Common myeloid progenitor, CD34-positive (primary cell): ENCODE measurements at places on chromosomes 4 and X.

DNA sequence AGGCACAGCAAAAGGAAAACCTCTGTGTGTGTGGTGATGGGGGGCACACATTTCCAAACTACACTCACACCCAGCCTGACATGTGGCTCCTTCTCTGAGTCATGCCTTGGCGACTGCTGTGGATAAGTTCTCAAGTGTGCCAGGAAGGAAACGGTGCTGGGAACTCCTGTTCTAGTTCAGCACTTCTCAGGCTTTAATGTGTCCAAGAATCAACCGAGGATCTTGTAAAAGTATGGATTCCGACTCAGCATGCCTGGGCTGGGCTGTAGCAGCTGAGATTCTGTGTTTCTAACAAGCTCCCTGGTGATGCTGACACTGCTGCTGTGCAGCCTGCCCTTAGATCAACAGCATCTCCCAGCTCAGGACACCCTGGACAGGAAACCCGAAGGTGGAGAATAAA, 20.2 kb downstream of the CLNK start:
- DNase-seq = peak; percentile 61

DNA sequence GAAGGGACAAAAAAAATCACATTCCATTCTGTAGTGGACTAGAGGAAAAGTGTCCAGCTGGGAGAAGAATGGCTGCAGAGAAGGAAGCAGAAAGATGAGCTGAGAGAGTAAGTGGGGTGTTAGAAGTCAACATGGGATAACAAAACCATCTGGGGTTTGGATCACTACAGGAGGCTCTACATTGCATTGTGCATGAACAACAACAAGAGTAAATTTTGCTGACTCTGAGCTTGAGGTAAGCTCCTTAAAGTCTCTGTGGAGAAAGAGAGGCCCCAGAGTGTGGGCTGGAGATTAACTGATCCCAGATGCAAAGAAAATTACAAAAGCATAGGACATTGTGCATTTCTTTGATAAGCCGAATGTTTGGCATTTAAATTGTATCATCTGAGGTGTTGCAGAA, 128.9 kb downstream of the UGT8 start:
- DNase-seq = no peak

DNA sequence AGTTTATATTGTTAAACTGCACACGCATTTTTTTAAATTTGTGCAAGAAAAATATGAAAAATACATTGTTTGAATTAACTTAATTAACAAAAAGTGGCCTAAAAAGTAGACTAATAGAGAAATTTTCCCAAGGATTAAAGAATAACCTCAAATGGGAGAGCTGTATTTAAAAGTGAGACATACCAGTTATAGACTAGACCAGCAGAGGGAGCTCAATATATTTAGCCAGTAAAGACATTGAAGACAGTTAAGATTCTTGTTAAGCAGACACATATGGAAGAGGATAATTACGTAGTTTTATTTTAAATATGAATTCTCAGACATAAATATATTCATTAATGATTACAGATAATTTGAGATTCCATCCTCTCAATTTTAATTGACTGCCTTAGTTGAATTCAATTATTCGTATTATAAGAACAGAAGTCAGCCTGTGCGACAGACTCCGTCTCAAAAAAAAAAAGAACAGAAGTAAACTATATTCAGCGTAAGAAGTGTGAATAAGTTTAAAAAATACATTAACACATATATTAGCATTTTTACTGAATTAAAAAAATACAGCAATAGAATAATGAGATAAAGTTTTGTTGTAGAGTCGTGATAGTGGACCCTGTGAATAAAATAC, 64.8 kb downstream of the GLRA3 start:
- peak; percentile 67 for DNase-seq

DNA sequence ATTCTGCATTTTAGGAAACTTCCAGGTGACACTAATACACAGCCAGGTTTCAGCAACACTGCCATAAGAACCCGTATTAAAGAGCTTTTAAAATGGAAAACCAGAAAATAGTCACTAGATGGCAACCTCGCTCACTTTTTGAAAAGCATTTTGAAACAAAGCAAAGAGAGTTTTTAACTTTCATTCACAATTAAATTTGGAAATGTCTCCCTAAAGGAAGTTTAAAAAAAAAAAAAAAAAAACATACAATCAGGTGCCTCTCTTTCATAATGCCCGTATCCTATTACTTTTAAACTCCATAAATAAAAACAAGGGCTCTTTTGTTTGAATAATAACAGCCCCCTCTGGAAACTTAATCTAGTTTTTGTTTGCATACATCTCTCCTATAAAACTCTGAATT, 20.3 kb downstream of the MEPE start:
- DNase-seq = peak; percentile 76

GRCh38 chrX:140762061-140762460, 52.5 kb downstream of the LINC00632 start:
- DNase-seq = peak; percentile 77

GRCh38 chr4:26181616-26182015, 139.2 kb upstream of the RBPJ start:
- no peak for DNase-seq

DNA sequence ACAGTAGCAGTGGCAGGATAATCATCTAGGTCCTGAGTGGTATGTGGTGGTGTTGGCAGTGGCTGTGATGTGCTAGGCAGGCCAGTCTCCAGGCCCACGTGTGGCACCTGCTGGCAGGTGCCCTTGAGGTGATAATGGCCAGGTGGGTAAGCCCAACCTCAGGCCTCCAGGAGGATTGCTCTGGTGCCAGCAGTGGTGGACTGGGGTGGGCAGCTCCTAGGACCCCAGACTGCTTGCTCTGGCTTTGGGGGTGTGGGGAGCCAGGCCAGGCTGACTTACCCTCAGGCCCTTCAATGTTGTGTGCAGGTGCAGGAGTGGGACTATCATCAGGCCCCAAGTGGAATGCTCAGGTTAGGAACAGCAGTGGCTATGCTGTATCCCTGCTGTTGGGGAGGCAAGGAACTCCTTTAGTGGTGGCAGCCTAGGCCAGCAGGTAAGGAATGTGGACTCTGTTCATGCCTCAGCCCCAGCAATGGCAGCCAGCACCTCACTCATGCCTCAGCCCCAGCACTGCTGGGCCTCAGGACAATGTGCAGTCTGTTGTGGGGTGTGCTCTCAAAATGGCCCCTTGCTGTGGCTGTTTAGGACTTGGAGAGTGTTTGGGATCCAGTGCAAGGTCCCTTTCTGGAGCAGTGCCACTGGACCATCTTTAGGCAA, 24.3 kb downstream of the SERPINA7 start:
- no peak for DNase-seq

DNA sequence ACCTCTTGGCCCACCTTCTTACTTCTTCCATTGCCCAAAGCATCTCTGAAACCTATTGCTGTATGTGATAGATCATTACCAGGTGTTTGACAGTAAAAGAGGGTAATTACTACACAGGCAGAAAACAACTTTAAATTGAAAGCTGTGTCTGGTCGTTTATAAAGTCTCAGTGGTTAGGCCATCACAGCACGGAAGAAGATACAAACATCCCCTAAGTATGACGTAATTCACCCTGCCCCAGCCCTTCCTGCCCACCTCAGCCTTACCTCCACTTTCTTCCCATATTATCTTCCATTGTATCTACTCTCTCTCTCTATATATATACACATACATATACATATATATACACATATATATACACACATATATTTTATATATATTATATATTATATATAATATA, 805.8 kb upstream of the PABPC4L start:
- no peak for DNase-seq

GRCh38 chr4:149521611-149522425, 293.8 kb downstream of the IQCM start:
- DNase-seq = no peak

DNA sequence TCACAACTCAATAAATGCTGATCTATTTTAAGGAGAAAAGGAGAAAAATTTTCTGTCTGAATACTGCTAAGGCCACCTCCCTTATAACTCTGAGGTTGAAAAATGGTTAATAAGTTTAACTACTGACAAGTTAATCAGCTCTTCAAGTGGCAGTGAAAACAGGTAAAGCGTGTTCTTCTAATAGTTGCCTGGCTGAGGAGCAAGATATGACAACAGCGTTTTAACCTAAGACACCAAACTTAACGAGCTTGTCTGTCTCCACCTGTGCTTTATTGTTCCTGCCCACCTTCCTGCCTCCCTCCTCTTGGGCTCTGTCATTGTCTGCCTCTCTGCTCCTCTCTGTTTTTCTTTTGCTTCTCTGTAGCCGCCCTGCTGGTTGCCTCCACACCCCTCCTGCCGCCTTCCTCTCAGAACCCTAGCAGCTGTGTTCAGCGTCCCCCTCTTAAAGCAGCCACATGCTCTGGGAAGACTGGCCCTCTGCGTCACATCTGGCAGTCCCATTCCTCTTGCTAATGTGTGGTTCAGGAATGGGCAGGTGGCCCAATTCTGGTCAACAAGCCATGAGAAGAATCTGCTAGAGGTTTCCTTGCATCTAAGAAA, 4.3 kb upstream of the TSPAN5 start:
- no peak for DNase-seq

- peak; percentile 24 for DNase-seq
Observed at GRCh38 chrX:109672239-109672638, 47.3 kb upstream of the KCNE5 start.

DNA sequence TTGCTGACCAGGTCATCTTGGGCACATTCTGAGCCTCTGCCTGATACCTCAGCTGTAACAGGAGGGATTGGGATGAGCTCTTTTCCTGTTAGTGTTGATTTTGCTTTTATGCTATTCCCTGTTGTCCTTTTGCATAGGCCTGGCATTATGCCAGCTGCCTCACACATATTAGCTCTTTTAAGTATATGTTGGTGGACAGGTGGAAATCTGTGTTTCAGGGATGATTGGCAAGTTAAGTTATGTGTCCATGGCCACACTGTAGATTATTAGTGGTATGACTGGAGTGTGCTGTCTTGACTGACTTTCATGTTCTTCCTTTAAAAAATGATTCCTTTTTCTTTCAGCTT, 28.9 kb downstream of the NSD2 start:
- no peak for DNase-seq

- no peak for DNase-seq
Observed at GRCh38 chr4:30802622-30803323, 82.6 kb downstream of the PCDH7 start.

DNA sequence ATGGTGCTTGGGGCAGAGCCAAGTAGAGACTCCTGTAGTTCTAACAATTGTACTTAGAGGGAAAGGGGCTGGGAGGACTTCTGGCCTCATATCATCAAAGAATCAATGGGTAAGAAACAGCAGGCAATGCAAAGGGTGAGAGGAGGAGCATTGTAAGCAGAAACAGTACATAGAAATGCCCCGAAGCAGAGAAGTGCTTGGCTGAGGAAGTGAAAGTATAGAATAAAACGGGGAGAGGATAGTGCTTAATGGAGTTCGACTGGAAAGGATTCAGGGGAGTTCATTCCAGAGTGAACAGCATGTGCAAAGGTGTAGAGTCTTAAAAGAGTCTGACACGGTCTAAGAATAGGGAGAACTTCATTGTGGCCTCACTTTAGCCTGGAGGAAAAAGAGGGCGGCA, 103.0 kb downstream of the SYNPO2 start:
- no peak for DNase-seq

GRCh38 chrX:119231936-119232445, 4.1 kb upstream of the PGRMC1 start:
- DNase-seq = no peak

DNA sequence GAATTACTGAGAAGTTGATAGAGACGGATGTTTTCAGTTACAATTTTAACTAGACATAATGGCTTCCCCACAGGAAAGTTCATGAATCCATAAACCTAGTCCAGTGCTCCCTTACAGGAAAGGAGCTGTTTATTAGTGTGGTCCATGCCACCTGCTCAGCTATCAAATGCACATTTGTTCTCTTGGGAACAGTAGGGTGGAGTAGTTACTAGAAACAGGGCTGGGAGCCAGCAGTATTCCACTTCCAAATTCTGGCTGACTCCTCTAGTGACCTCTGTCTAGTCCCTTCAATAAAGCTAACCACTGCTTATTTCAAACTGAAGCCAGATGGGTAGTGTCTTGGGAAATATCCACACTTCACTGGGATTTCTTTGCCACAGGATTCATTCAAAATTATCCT, 88.4 kb upstream of the TLL1 start:
- DNase-seq = no peak

DNA sequence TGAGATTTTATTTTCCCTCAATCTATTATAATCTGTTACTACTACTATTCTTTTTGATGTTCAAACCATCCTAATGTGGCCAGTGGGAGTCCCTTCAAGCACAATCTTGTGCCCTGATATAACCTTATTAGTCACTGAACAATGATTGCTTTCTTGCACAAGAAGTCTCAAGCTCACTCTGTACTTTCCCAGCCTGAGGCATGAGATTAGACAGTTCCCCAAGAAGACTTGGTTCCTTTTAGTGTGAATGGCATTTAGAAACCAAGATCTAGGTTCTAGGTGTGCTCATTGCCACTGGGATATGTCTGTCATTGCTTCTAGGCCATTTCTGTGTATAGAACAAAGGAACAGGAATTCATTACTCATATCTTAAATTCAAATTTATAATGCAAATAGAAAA, 28.0 kb upstream of the RBM41 start:
- DNase-seq = no peak

GRCh38 chr4:1204286-1204827, 32.0 kb upstream of the SPON2 start:
- no peak for DNase-seq

DNA sequence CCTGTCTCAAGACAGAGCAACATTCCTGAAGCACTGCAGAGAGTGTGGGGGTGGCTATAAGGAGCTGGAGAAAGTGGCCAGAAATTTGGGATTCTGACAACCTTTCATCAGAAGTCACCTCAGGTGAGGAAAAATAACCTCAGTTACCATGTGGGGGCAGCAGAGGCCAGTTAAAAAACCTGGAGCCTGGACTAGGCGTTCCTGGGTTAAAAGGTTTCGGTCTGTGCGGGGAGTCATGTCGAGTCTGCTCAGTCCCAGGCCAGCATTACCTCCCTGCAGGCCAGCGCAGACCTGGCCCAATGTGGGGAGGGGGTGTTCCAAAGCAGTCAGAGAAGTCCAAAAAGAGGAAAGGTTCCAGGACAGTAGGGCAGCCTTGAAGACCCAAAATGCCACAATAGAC, 10.9 kb upstream of the NALF2 start:
- DNase-seq = peak; percentile 40

DNA sequence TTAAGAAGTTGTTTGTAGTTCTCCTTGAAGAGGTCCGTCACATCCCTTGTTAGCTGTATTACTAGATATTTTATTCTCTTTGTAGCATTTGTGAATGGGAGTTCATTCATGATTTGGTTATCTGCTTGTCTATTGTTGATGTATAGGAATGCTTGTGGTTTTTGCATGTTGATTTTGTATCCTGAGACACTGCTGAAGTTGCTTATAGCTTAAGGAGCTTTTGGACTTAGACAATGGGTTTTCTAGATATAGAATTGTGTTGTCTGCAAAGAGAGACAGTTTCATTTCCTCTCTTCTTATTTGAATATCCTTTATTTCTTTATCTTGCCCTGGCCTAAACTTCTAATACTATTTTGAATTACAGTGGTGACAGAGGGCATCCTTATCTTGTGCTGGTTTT, 52.1 kb upstream of the GRID2 start:
- no peak for DNase-seq

- DNase-seq = peak; percentile 36
Observed at GRCh38 chrX:140697618-140698017, 11.9 kb upstream of the LINC00632 start.

- no peak for DNase-seq
Observed at GRCh38 chrX:153780678-153781427, at the start of gene SRPK3. Gene SRPK3, plus strand, starts transcription at chrX:153781041. Its CDS starts 46 bp downstream, at chrX:153781087.

GRCh38 chr4:6749340-6750171, 33.0 kb upstream of the KIAA0232 start:
- no peak for DNase-seq
